ENCODE measurements at places on chromosomes 4 and X.

DNA sequence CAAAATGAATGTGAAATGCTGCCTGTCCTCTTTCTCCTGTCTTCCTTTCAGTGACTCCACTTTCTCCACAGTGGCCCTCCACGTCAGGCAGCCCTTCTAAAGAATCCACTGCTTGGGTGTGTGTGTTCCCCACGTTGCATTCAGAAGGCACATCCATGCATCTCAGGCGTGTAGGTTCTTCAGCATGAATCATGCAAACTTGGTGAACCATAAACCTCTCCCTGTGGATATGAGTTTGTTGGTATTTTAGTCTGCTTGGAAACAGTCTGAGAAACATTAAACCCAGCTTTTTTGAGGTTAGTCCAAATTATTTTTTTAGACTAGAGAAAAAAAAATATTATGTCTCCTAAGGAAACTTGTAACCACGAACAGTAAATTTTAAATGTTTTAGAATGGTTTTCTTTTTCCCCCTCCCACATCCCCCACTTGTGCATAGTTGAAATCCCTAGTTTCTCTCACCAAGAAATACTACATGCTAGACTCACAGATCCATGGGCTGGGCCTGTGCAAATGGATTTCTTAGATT is 251.6 kb downstream of the CBR4 start:
- peak; percentile 28 for DNase-seq

DNA sequence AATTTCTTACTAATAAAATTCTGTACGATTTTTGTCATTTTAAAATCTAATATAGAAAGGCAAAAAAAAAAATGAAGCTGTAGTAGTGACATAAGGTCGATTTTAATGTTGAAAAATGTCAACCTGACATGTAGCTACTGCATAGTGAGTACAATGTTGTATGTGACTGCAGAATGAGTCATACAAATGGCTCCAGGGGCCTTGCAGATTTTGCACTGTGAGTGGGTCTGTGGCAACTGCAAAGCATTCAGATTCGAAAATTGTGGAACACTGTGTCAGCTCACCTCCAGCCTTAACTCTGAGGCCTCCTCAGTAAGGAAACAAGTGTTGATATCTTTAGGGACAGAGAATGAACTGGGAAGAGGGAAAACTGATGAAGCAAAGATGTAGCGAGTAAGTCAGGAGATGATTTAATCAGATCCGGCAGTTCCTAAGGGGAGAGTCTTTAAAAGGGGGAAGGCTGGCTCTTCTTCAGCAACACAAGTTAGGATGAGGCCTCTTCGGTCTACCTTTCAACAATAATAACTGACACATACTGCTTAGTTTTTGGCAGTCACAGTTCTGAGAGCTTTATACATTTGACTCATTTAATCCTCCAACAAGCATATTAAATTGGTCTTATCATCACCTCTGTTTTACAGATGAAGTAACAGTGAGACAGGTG is 24.9 kb downstream of the TKTL2 start:
- DNase-seq = peak; percentile 1

DNA sequence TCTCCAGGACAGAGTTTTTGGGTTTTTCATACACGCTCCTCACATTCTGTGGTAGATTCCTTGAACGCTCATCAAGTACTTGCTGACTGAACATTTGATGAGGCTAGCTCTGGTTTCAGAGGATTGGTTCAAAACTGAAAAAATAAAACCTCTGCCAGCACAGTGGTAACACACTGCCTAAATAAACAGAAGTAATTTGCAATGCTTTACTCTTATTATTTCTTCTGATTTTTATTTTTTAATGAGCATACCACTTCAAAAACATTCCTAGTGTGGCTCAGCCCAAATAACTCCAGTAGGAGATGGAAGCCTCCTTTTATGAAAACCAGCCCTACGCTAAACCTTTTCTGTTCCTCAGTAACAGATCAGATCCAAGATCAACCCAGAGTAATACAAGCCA is 72.0 kb upstream of the INTU start:
- no peak for DNase-seq

DNA sequence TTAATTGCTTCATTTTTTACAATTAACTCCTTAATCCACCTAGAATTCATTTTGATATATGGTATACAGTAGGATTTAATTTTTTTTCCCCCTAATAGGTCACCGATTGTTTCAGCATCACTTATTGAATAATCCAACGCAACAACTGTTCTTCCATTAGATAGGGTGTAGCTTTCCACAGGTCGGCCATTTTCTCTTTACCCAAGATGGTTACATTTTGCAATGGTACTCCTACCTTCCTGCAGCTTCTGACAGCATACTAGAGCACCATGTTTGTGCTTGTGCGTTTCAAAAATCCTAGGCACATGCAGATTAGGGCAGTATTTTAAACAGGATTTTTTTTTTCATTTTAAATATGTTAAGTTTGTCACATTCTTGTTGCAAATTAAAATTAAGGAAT is 2.3 kb downstream of the LINC00632 start:
- no peak for DNase-seq

- no peak for DNase-seq
These were observed 39.4 kb downstream of the ERVMER34-1 start for GRCh38 chr4:52711834-52712250.

DNA sequence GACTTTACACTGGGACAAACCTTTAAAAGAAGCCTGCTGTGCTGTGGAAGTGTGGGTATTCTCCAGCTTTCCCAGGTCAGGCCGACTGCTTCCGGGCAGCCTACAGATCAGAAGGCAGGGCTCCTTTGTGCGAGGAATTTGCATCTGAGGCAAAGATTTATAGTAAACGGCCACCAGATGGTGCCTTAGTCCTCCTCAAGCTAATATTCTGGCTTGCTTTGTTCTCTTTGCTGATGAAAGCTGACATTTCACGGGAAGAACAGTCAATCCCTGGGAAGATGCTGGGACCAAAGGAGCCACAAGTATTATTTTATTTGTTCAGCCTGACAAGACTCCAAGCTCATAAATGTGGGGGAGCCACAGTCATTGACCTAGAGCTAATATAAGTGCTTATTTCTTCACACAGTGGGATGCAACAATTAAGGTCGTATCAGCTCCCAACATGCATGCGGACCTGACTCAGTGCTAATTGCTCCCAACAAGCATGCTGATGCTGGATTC is 120.7 kb upstream of the TRIM2 start:
- peak; percentile 62 for DNase-seq

GRCh38 chr4:115187136-115187535 is 73.7 kb upstream of the NDST4 start:
- DNase-seq = no peak

GRCh38 chr4:47490550-47490949 is 5.5 kb downstream of the ATP10D start:
- peak; percentile 30 for DNase-seq

DNA sequence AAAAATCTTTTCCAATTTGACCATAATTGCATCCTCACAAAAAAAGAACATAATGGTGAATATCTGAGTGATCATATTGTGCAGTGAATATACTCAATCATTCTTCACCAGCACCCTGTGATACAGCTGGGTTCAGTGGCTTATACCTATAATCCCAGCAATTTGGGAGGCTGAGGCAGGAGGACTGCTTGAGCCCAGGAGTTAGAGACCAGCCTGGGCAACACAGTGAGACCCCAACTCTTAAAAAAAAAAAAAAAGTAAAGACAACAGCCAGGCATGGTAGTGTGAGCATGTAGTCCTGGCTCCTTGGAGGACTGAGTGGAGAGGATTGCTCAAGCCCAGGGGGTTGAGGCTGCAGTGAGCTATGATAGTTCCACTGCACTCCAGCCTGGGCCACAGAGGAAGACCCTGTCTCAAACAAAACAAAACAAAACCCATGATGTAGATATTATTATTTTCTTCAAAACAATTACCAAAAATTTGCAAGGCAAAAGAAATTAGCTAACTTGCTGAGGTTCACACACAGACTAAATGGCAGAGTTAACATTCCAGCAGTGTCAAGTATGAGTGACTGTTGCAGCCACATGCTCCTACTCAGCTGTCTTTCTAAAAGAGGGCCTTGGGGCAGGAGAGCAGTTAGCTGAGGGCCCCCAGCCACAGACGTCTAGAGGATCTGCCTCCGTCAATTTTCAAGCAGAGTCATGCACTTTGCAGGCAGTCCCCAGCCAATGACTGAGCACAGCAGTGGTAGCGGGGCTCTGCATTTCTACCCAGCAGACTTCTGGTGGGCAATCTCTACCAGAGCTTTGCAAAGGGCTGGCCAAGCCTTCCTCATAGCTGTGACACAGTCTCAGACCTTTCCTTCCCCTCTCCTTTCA is 33.4 kb downstream of the ADGRA3 start:
- no peak for DNase-seq

GRCh38 chrX:155242300-155242699 is 22.0 kb downstream of the RAB39B start:
- no peak for DNase-seq

- DNase-seq = no peak
These were observed 18.4 kb upstream of the SLC6A14 start for GRCh38 chrX:116417968-116418367.

DNA sequence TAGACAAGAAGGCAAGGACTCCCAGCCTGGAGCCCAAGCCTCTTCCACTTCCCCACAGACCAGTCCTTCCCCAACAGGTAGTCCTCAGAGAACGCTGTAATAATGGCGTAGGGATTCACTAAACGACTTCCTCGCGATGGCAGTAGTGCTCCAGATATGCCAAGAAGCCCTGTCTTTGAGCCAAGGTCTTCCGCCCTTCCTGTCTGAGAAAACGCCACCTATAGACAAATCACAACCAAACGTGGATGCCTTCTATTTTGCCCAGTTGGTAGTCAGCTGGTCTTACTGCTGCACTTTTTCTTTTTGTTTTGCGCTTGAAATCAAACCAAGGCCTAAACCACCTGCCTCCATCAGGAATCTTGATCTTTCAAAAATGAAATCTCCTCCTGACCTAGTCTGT is 203.3 kb downstream of the OR13H1 start:
- DNase-seq = no peak

All from HCEC 1CT (cell line).